T follicular helper cell (primary cell): ENCODE measurements at places on chromosomes 16 and 17.

- no peak for DNase-seq
Measured at GRCh38 chr17:48137656-48138055, 30.1 kb downstream of the SNX11 start.

DNA sequence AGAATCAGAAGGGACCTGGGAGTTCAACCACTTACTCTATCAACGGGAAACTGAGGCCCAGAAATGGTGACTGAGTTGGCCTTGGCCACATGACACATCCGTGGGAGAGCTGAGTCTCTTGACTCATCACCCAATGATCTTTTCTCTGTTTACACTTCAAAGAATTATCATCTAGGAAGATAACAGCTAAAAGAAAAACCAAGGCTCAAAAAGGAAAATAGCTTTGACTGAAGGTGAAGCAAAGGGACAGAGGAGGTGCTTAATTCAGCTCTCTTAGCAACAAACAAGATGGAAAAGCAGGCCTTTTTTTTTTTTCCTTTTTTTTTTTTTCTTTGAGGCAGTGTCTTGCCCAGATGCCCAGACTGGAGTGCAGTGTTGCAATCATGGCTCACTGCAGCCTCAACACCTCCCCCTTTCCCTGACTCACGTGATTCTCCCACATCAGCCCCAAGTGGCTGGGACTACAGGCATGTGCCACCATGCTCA is 16.7 kb downstream of the ERCC4 start:
- DNase-seq = no peak

DNA sequence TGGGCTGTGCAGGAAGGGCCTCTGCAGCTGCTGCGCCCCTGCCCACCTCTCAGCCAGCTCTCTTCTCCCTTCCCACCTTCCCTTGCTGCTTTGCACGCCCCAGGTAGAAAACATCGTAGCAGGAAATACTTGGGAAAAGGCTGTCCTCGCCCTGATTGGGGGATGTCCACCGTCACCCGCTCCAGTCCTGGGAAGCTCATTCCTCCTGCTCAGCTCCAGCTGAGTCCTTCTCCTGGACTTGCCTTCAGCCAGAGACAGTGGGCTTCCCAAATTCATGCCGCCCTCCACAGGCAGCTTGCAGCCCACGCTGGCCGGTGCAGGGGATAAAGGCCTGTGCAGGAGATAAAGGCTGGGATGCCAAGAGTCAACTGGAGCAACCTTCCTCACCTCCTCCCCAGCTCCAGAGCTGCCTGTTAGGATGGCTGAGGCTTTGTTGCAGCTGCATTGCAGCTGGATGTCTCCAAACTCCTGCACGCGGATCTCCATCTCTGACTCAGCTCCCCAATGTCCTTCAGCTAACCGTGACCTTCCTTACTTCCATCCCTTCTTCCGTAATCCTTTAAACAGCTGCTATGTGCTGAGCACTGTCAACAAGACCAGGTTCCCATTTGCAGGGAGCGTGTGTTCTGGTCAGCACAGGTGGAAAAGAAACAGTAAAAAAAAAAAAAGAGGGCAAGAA is 402.0 kb upstream of the TNRC6C start:
- no peak for DNase-seq

GRCh38 chr16:68995011-68995504 is 110.4 kb upstream of the HAS3 start:
- no peak for DNase-seq

DNA sequence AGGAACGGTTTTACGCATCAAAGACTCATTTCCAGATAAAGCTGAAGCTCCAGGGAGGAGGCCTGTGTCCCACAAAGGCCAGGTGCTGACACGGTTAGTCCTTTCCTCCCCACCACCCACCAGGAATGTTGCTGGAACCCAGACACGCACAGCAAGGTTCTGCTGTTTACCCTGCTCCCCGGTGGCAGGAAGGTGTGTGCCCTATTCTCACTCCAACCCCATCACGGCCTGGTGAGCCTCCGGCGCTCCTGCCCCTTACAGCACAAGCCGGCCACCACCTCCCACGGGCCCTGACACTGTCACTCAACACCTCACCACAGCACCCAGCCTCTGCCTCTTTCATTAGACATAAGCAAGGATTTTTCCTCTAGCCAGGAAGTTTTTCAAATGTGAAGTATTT is 47.8 kb downstream of the ANKRD11 start:
- no peak for DNase-seq

GRCh38 chr17:81656835-81657234 is 493 bp upstream of the PDE6G start:
- DNase-seq = no peak

GRCh38 chr16:64481497-64481896 is 640.4 kb downstream of the CDH11 start:
- DNase-seq = no peak

GRCh38 chr16:19642501-19642900 is 75.5 kb downstream of the KNOP1 start:
- no peak for DNase-seq

DNA sequence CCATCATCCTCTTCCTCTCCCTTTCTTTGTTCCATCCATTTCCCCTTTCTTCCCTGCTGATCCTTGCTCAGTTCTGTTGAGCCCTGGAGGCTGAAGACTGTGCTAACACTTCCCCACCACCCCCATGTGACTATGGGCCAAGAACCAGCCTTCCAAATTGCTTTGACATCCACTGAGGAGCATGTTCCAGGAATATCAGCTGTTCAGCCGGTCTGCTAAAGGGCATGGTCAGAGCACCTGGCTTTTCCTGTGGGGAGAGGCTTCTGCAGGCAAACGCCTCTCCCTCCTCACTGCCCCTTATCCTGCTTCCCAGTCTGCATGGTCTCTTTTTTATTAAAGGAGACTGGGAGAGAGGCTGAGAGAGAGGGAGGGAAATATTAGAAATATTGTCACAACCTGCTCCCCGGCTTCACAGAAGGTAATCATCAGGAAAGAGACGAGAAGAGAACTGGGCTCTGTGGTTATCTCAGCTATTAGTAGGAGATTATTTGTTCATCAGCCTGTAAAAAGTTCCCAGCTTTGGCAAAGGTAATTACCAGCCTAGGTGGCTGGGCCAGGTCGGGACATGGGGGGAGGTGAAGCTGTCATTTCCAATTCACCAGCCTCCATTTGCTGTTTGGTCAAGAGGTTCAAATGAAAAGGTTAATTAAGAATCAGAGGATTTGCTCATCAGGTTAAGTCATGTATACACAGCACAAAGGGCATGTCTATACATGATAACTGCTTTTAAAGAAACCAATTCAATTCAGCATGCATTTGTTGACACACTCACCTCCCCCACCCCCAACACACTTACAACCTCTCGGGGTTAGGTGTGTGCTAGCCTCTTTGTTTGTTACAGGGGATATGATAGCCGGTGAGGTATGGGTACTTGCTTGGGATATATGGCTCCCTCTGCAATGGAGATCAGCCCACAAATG is 83.7 kb upstream of the CRHR1 start:
- no peak for DNase-seq

- peak; percentile 31 for DNase-seq
Measured at GRCh38 chr17:51427323-51427811, 167.0 kb downstream of the UTP18 start.

- DNase-seq = no peak
Measured at GRCh38 chr16:82694239-82694874, 67.6 kb downstream of the CDH13 start.

- no peak for DNase-seq
Measured at GRCh38 chr17:81572563-81573168, 20.5 kb upstream of the FAAP100 start.

GRCh38 chr17:61756561-61756960 is 106.8 kb downstream of the BRIP1 start:
- no peak for DNase-seq

DNA sequence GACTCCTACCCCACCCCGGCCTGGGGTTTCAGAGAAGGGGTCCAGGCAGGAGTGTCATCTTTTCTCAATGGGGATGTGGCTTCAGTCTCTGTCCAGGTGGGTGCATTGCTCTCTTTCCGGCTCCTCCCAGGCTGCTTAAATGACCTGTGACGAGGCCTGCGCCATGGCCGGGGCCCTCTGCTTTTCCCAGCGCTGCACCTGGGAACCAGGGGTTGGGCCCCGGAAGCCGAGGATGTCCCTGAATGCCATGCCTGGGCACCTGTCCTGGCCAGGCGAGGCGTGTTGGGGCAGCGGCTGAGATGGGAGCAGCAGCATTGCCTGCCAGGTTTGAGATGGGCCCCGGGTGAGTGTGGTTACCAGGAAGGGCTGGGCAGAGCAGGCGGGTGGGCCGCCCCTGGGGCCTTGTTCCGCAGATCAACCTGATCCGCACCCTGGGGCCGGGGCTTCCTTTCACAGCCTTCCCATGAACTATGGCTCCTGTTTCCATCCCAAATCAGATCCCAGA is 147.4 kb downstream of the SEC14L1 start:
- no peak for DNase-seq

DNA sequence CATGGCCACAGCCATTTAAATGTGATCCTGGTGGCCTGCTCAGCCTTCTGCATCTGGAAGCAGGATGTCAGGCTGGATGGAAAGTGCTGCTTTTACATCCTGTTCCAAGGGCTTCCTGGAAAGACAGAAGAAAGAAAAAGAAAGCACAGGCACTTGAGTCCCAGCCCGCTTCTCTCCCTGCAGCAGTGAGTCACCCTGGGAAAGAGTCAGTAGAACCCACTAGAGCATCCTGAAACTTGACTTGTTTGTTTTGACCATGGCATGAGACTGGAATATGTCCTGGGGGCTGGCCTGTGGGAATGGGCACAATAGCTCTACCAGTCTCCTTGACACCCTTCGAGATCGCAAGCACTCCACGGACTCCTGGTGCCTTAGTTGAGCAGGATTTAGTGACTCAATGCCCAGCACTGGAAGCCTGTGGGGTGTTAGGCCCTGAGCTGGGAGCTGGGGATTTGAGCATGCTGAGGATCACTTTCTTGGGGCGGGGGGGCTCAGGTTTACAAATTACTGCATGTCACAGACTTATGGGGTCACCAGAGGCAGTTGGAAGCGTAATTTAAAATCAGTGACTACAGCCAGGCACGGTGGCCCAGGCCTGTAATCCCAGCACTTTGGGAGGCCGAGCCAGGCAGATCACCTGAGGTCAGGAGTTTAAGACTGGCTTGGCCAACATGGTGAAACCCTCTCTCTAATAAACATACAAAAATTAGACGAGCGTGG is 22.1 kb upstream of the GNA13 start:
- DNase-seq = no peak

GRCh38 chr17:51238255-51238887 is 21.5 kb downstream of the MBTD1 start:
- no peak for DNase-seq

DNA sequence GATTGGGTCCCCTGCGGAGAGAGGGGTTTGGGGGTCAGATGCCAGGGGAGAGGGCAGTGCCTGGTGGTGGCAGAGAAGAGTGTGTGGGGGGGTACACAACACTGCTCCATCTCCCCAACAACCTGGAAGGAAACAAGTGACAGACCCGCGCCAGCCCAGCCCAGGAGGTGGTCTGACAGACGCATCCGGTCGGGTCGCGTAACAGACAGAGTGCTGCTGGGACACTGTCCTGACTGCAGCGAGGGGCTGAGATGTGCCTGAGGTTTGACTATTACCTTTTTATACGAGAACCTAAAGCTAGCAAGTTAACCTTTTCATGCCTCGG is 16.2 kb downstream of the UNC13D start:
- no peak for DNase-seq

DNA sequence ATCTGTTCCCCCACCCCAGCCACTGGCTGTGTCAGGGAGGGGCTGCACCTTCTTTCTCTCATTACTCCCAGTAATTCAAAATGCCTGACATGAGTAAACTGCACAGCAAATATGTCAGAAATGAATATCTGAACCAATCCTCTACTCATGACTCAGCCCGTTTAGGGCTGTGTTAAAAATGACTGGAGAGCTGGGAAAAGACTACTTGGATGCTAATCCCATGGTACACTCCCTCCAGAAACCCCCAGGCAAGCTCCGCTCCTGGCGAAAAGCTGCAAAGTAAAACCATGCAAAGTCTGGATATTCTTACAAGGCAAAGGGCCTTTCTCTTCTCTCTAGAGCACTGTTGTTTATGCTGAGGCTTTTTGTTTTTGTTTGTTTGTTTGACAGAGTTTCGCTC is 448.1 kb upstream of the DYNLRB2 start:
- no peak for DNase-seq

DNA sequence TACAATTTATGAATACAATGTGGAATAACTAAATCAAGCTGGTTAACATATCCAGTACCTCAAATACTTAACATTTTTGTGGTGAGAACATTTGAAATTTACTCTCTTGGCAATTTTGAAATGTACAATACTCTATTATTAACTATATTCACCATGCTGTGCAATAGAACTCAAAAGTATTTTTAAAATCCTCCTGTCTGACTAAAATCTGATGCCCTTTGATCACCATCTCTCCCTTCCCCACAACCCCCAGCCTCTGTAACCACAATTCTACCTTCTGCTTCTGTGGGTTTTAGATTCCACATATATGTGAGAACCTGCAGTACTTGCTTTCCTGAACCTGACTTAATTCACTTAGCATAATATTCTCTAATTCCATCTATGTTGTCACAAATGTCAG is 71.6 kb upstream of the ALOX12 start:
- DNase-seq = no peak

DNA sequence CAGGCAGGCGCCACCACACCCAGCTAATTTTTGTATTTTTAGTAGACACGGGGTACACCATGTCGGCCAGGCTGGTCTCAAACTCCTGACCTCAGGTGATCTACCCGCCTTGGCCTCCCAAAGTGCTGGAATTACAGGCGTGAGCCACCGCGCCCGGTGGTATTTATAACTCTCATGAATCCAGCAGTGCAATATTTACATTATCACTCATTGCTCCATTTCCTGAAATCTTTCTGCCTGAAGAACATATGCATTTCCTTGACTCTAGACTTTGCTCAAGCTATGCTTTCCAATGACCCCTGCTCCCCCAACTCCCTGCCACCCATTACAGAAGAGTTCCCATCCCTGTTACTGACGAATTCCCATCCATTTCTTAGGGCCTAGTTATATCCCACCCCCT is 19.7 kb upstream of the NDUFAB1 start:
- DNase-seq = no peak

- DNase-seq = no peak
Measured at GRCh38 chr17:78338486-78339259, 21.2 kb downstream of the SOCS3 start.

- DNase-seq = no peak
Measured at GRCh38 chr16:57053206-57053605, 39.2 kb upstream of the CPNE2 start.

DNA sequence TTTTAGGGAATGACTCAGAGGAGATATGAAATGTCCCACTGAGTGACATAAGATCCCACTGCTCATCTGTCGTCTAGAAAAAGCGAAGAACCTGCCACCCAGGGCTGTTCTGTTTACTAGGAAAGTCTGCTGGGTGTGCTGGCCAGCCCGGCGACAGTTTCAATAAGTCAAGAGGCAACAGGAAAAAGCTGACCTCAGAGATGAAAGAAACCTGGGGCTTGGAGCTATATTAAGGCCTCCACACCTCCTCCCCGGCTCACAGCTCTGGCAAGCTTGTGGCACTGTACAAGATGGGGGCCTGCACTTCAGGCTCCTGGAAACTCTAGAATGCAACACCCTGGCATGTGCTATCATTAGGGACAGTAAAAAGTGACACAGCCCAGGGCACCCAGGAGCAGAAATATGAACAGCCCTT is 10.6 kb downstream of the ZFHX3 start:
- no peak for DNase-seq

DNA sequence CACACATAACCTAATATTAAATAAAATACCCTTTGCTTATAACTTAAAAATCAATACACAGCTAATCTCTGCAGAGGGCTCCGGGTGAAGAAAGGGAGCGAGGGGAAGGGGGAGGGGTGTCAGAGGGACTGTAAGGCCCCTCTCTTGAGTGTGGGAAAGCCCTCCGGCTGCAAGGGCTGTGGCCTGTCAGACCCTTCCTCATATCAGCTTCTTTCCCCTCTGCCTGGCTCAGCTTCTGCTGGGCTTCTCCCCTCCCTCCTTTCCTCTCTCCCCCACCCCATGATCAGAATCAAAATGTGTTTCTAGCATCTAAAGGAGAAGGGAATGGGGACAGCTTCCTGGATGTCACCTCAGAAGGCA is 4.6 kb upstream of the SCRN2 start:
- no peak for DNase-seq
